Panc1 (cell line): ENCODE measurements at places on chromosomes 4 and X. TPM values are rescaled to one million over a fixed set of nuclear protein-coding genes. Genes with fewer than 3 reads are reported as not detected.

- H3K27ac ChIP-seq = no peak overlapping the region
- no peak overlapping the region for H3K4me3 ChIP-seq
- H3K27me3 ChIP-seq = peaks cover 2% of the 10 kb centered on the region; the same call in 1 of the 2 replicates
- H3K4me1 ChIP-seq = no peaks in the 10 kb centered on the region
- no peaks in the 10 kb centered on the region for H3K36me3 ChIP-seq
Observed at GRCh38 chr4:147477439-147477838, 3.5 kb upstream of the EDNRA start.

DNA sequence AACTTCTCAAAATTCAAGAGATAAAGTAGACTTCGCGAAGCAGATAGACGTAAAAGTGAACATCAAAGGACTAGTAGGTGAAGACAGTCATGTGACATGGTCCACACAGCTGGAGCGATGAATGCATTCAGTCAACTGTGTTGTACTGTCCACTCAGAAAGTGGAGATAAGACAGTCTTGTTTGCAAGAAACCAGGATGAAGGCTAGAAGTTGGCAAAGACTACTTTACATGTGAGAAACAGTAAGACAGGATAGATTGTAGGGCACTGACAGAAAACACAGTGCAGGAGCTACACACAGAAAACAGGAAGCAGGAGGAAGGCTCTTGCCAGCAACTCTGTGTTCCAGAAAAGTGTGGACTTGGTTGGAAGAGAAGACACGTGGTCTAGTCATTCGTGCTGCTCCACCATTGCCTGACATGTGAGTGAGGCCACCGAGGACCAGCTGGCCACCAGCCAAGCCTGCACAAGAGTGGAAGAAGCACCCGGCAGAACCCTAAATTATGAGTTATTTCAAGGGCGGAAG, 78.9 kb downstream of the FAT1 start:
- H3K4me1 ChIP-seq = peaks cover 16% of the 10 kb centered on the region
- DNase-seq = no peak
- no peaks in the 10 kb centered on the region for H3K27me3 ChIP-seq
- peaks cover 15% of the 10 kb centered on the region for H3K36me3 ChIP-seq

DNA sequence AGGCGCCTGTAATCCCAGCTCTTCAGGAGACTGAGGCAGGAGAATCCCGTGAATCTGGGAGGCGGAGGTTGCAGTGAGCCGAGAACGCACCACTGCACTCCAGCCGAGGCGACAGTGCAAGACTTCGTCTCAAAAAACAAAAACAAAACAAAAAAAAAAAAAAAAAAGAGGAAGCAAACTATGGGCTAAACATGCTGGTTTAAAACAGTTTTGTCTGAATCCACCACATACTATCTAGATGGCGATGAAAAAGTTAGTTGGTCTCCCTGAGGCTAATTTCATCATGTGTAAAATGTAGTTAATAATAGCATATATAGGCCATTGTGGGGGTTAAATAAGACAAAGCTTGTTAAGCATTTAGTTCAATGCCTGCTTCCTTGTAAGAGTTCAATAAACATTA, 451.1 kb downstream of the RPA4 start:
- no peaks in the 10 kb centered on the region for H3K36me3 ChIP-seq
- H3K4me3 ChIP-seq = no peak overlapping the region
- no peaks in the 10 kb centered on the region for H3K4me1 ChIP-seq
- no peak for DNase-seq
- H3K27me3 ChIP-seq = no peaks in the 10 kb centered on the region

DNA sequence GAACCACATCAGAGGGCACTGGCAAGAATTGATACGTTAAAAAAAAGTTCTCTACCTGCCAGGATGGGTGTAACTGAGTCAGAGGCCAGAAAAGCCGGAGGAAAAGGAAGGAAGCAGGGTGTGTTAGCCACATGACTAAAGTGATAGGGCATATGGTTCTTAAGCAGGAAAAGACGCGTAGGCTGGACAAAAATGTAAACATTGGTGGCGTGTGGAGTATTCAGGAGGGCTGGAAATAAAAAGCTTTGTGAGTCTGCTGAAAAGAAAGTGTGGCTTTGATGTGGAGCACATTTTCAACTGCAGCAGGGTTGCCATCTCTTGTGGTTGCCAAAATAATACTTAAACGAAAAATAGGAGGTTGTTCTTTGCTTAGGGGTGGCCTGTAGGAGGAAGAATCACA, 186.5 kb upstream of the RPL34 start:
- no peaks in the 10 kb centered on the region for H3K4me1 ChIP-seq
- no peaks in the 10 kb centered on the region for H3K36me3 ChIP-seq
- no peaks in the 10 kb centered on the region for H3K27me3 ChIP-seq
- H3K27ac ChIP-seq = no peak overlapping the region
- no peak for DNase-seq

DNA sequence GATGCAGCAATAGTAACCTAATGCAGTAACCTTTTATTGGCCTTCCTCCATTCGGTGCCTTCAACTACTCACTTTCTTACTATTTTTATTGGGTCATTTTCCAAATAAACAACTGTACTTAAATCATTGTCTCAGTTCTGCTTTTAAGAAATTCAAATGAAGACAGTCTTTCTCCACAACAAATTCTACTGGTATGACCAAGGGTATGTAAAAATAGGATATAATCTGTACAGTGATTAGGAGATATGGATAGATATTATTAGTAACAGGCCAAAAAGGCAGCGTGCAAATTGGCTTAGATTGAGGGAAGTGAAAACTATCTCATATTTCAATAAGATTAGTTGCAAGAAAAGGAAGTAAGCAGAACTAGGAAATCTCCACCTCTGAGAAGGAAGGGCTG, 177.4 kb upstream of the PPP1R2C start:
- no peaks in the 10 kb centered on the region for H3K4me1 ChIP-seq
- H3K4me3 ChIP-seq = no peak overlapping the region
- no peaks in the 10 kb centered on the region for H3K36me3 ChIP-seq
- DNase-seq = no peak
- no peak overlapping the region for H3K27ac ChIP-seq
- H3K27me3 ChIP-seq = no peaks in the 10 kb centered on the region

DNA sequence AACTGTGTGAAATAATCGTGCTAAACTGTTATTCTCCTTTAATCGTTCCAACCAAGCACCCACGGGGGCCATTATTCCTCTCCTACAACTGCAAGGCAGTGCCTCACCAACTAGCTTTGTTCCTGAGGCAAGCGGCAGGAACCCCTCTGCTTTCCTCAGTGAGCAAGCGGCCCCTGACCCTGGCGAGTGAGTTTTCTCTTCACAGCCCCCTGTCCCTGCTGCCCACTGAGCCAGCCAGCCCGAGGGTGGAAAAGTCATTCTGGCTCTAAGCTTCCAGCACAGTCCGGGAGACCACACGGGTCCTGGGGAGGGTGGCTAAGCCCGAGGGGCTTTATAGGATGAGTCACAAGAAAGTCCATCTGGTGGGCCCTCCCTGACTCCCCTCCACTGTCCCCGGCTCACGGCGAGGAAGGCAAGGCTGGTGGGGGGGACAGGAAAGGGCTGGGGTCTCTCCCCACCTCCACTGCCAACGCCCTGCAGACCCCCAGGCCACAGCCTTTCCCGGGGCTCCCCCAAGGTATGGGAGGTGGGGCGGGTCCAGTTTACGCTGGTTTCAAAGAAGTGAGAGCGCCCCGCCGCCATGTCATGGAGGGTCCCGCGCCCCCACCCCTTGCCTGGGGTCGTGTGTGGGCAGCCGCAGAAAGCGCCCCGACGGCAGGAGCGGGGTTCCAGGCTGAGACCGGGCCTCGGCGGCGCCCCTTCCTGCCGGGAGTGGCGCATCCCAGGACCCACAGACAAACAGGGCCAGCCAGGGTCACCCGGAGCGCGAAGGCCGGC, 45.0 kb downstream of the CPLX1 start:
- H3K4me3 ChIP-seq = peak overlapping the region; percentile 94
- peak overlapping the region; percentile 86 for H3K27ac ChIP-seq
- DNase-seq = no peak
- H3K36me3 ChIP-seq = peaks cover 2% of the 10 kb centered on the region

DNA sequence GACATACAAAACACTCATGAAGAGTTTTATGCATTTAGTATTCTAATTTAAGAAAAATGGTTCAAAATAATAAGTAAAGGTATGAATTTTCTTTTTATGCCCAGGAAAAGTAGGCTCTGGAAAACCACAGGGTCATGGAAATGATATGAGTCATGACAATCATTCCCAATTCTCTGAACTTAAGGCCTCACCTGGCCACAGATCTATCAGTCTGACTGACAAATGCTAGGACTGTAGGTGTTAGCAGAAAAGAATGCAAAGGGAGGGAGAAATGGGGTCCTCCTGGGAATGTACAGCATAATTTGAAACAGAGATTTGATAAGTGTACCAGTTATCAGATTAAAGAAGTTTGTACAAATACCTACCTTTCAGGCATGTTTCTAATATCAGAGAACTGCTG, 270.5 kb upstream of the ARSJ start:
- no peak overlapping the region for H3K4me3 ChIP-seq
- no peaks in the 10 kb centered on the region for H3K27me3 ChIP-seq
- no peak overlapping the region for H3K27ac ChIP-seq
- no peaks in the 10 kb centered on the region for H3K4me1 ChIP-seq

DNA sequence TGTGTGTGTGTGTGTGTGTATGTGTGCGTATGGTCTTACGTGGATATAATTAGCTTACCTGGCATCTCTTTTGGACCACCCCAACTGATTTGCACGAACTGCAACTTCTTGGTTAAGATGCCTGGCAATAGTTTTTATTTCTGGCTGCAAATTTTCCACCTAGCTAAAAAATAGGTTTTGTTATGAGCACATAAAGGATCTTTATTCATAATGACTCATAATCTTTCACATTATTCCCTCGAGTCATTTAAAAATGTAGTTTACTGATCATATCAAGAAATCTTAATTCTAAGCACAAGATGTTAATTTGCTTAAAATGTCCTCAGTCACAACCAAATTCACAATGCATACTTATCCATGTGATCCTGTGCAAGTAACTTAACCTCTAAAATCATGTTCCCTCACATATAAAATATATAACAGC, 1.5 kb downstream of the COX18 start:
- no peaks in the 10 kb centered on the region for H3K27me3 ChIP-seq
- H3K27ac ChIP-seq = peak overlapping the region; percentile 93
- no peak for DNase-seq
- peak overlapping the region; percentile 70; the same call in 1 of the 2 replicates for H3K4me3 ChIP-seq

DNA sequence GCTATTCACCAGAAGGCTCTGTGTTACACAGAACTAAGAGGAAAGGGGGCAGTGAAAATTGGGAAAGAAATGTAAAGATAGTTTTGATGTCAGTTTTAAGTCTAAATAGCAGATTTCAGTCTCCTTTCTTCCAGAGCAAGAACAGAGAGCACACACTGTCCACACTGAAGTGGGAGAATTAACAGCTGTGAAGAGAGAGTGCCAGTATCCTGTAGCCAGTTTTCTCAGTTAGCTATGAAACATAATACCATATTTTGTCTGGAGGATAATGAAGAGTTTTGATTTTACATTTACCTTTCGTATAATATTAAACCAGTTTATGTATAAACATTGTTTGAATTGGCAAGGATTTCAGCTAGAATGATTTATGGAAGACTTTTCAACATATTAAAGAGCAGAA, 35.1 kb downstream of the FBXO8 start:
- no peaks in the 10 kb centered on the region for H3K36me3 ChIP-seq
- H3K4me3 ChIP-seq = no peak overlapping the region
- no peak overlapping the region for H3K27ac ChIP-seq
- no peaks in the 10 kb centered on the region for H3K27me3 ChIP-seq
- DNase-seq = no peak

- no peak for DNase-seq
- no peak overlapping the region for H3K27ac ChIP-seq
- no peak overlapping the region for H3K4me3 ChIP-seq
- H3K27me3 ChIP-seq = no peaks in the 10 kb centered on the region
- no peaks in the 10 kb centered on the region for H3K4me1 ChIP-seq
- no peaks in the 10 kb centered on the region for H3K36me3 ChIP-seq
Observed at GRCh38 chr4:17763931-17764330, 17.5 kb downstream of the FAM184B start.

DNA sequence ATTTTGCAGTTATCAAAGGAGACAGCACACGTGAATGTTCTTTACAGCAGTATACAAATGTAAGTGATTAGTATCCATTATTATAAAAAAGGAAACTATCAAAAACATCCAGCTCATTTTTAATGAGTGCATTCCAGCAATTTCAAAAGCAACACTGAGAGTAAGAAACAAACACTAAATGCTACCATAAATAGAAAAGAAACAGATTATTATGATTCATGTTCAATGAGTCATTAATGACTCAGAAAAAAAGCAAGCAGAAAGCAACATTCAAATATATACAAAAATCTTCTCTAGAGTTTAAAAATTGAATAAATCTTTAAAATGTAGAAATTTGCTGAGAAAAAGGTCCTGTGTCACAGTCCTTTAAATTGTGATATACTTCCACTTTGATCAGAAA, 346.5 kb upstream of the FMR1 start:
- H3K27ac ChIP-seq = no peak overlapping the region
- no peak overlapping the region for H3K4me3 ChIP-seq
- H3K4me1 ChIP-seq = no peaks in the 10 kb centered on the region
- H3K27me3 ChIP-seq = no peaks in the 10 kb centered on the region
- DNase-seq = no peak

DNA sequence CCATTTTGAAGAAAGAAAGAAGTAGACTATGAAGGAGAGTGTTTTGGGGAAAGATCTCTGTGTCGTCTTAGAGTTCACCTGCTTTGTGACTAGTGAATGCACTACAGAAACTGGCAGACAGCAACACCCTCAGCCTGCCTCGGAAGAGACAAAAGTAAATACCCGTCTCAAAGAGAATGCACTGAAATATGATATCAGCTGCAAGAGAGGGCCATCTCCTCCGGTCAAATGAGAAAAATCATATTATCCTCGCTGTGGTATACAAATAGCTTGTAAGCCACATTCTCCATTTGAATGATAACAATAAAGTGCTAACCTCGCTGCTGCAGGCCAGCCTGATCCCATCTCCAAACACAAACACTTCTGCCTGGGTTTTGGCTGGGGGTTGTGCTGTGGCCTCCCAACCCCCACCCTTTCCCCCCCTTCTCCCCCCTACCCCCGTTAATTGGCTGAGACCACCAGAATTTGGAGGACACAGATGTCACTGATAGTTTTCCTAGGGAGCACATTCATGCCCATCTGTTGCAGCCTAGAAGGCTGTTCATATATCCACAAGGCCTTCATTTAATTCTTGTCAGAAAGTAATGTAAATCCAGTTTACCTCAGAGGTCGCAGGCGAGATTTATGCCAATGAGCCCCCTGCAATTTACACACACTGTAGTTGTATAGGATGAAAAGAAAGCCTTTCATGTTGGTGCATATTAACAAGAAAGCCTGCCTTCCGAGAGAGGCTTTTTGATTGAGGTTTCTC, 46.3 kb downstream of the ALPK1 start:
- H3K4me3 ChIP-seq = no peak overlapping the region
- no peaks in the 10 kb centered on the region for H3K4me1 ChIP-seq
- H3K36me3 ChIP-seq = no peaks in the 10 kb centered on the region
- H3K27me3 ChIP-seq = no peaks in the 10 kb centered on the region
- H3K27ac ChIP-seq = no peak overlapping the region
- DNase-seq = no peak

The LEF1 gene
- total RNA-seq = 0.54 TPM

The FAAH2 gene
- total RNA-seq = 0.10 TPM

The GUCY1A1 gene
- total RNA-seq = 0.57 TPM

The GUCY1B1 gene
- 0.36 TPM for total RNA-seq

The VSIG4 gene
- total RNA-seq = 0.10 TPM

The FAM149A gene
- 0.13 TPM for total RNA-seq

The GPR82 gene
- total RNA-seq = not detected

The WNK3 gene
- total RNA-seq = not detected
